ENCODE measurements at places on chromosomes 5 and 9.

GRCh38 chr9:15253197-15253596 is 53.8 kb downstream of the TTC39B start:
- DNase-seq: no peak

DNA sequence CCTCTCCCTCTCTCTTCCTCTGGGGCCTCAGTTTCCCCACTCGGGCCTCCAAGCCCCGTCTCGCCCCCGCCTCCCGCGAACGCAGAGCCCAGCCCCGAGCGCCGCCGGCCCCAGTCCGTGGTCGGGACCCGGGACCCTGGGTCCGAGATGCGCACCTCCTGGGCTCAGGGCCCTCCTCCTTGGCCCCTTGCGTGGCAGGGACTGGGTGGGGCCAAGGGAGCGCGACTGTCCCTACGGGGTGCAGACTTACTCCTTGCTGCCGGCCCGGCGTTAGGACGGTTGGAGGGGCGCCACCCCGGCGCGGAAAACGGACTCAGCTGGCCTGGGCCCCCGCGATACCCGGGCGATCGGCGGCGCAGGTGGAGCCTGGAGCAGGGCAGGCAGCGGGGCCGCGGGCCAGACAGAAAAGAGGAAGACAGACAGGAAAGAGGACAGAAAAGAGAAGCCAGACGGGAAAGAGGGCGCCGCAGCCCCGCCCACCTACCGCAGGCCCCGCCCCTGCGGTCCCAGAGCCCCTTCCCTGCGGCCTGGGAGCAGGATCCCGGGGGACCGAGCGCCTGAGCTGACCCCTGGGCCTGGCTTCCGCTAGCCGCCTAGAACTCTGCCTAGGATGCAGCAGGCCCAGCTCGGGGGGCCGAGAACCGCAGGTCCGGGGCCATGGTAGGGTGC is at the start of gene GBGT1:
GBGT1 (minus strand) TSS at position 411 of the 669 bp plus-strand sequence. CDS start 1,502 bp downstream, outside the sequence.
- peak; percentile 61 for DNase-seq

DNA sequence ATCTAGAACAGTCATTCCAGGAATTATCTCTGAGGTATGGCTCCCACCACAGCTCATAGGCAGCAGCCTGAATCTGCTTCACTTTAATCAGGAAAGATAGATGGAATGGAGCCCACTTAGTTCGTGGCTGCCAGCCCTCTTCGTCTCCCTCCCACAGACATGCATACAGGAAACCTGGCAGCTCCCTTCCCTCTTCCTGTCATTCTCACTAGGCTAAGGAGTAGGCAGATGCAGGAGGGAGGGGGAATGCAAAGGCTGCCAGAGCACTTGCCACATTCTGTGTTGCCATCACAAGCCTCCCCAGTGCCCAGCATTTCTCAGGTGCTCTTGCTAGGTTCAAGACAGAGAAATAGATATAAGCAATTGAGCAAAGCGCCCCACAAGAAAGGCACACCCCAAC is 378.9 kb downstream of the ELAVL2 start:
- DNase-seq: peak; percentile 38

DNA sequence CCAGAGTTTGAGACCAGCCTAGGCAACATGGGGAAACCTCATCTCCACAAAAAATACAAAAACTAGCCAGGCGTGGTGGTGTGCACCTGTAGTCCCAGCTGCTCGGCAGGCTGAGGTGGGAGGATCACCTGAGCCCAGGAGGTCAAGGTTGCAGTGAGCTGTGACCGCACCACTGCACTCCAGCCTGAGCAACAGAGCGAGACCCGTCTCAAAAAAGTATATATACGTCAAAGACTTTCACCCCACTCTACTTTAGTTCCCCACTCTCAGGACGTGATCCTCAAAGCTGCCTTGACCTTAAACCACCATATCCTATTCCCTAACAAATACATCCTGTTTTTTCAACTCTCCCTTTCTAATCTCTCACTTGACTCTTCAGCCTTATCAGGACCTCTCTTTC is 41.0 kb downstream of the PCDHGC5 start:
- DNase-seq: no peak

GRCh38 chr5:51468196-51468595 is 84.9 kb downstream of the ISL1 start:
- no peak for DNase-seq

DNA sequence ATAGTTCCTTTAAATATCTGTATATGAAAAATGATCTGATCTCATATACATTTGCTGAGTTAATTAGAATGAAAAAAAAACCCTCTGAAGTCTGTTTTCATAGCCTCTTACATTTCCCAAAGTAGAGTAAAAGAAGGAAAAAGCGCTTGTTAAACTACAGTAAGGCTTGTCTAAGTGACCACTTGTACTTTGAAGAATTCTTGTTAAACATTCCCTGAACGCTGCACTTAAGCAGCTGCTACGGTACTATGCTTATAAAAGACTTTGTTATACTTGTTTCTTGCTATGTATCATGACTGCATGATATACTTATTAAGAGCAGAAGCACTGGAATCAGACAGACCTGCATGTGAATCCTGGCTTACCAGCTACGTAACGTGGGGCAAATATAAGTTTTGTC is 81.7 kb upstream of the MTAP start:
- DNase-seq: no peak

DNA sequence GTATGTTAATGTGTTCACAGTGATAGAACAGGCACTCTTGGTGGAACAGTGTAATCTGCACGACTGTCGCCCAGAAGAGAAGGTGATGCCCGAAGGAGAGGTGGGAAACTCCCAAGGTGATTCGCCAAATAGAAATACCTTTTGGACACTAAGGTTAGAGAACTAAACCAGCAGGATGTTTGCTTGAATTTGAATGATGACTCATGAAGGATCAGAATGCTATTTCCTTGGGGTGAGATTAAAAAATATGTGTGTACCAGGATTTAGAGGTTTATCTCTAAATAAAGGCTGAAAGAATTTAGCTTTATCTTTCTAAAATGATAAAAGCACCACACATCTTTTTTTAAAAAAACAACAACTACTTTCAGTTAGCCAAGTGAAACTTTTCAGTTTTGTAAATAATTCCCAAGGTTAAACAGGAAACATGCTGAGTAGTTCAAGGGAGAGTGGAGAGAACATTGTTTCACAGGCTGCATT is 297.4 kb upstream of the TAS2R1 start:
- DNase-seq: no peak

- DNase-seq: no peak
Observed at GRCh38 chr9:14627513-14627912, 65.7 kb downstream of the ZDHHC21 start.

DNA sequence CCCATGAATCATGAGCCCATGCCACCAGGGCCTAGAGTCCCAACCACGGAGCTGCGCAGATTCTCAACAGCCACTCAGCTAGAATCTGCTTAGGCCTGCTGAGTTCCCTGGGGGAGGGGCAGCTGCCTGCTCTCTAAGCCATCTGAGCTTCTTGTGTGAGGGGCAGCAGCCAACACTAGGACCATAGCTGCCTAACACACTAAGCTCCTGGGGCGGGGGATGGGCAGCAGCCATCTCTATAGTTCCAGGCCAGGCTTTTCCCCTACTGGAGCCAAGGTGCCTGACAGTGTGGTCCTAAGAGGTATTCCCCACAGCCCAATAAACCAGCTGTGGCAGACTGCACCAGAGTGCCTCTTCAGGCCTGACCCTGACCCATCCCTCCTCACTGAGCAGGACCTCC is 255.9 kb upstream of the ACO1 start:
- DNase-seq: no peak

- no peak for DNase-seq
Observed at GRCh38 chr5:160835376-160835775, 16.6 kb downstream of the ATP10B start.

GRCh38 chr5:32679218-32679617 is 31.9 kb upstream of the NPR3 start:
- DNase-seq: no peak

GRCh38 chr5:165757791-165758190 is 2252.4 kb downstream of the MAT2B start:
- DNase-seq: no peak

DNA sequence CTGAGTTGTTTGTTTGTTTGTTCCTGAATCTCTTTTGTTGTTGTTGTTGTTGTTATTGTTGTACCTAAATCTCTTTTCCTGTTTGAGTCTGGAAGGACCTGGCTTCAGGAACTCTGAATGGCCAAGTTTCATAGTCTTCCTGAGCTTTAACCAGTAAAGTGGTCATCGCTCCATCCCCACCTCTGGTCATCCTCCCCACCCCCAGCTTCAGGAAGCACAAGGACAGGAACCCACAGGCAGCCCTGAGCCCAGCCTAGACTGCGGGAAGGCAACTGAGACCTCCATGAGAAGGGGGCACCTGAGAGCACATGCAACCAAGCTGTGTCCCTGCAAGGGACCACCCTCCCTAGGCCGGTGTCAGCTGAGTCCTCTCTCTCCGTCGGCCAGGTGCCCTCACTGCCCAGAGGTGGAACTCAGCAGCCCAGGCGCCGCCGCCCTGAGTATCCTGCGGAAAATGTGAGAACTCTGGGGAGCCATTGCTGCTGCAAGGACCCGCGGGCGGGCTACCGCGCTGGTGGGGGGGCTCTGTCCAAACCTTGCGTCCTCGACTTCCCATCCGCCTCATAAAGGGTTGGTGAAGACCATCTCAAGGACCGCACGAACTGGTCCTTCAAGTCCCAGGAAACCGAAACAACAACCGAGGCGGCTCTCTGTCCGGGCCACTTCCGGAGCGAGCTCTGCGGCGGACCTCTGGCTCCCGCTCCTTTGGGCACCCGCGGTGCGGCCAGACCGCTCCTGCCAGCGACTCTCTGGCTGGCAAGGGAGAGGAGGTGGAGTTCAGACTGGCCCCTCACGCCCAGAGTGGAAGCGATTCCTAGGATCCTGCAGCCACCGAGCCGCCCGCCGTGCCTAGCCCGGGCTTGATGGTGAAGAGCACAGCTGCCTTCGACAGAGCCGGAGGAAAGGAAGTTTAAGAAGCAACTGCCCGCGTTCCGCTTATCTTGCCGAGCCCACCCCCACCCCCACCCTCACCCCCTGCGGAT is 4.2 kb downstream of the BARX1 start:
- DNase-seq: no peak

- DNase-seq: no peak
Observed at GRCh38 chr5:168530621-168531150, 1.6 kb downstream of the FBLL1 start.

- peak; percentile 53 for DNase-seq
Observed at GRCh38 chr5:125199968-125200865, 453.8 kb upstream of the ZNF608 start.

DNA sequence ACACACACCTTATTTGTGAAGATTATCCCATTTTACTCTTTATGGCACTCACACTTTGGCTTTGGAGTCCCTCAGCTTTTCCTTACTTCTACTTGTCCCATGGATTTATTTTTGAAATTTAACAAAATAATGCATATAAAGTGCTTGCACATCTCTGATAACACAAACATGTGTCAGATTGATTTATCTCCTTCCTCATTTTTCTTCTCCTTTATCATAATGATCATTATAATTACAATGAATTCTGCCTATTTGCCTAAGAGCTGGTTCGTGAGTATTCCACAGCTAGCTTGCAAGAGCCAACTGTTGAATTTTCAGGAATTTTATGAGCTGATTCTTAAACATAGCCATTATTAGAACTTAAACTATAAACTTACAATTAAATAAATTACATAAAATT is 347.7 kb downstream of the CHSY3 start:
- no peak for DNase-seq

DNA sequence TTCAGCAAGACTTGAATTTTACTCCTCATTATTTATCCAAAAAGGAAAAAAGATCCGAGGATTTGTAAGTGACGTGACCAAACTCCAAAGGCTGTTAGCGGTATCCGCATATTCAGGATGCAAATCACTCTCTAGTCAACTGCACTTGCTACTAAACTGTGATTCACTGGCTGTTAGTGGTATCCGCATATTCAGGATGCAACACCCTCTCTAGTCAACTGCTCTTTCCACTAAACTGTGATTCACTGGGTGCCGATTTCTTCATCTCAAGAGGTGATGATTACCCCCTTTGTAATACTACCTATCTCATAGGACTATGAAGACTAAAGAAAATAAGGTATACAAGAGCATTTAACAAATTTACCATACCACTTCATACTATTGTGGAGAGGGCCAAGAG is 5.7 kb downstream of the MAPKAP1 start:
- DNase-seq: no peak

- peak; percentile 93 for DNase-seq
Observed at GRCh38 chr9:127785023-127785932, 556 bp upstream of the CDK9 start.

GRCh38 chr9:108854094-108854493 is 1.7 kb downstream of the ACTL7B start:
- no peak for DNase-seq

GRCh38 chr9:109133533-109133932 is 13.8 kb upstream of the TMEM245 start:
- no peak for DNase-seq

GRCh38 chr5:14319102-14319501 is 176.0 kb downstream of the TRIO start:
- DNase-seq: no peak

DNA sequence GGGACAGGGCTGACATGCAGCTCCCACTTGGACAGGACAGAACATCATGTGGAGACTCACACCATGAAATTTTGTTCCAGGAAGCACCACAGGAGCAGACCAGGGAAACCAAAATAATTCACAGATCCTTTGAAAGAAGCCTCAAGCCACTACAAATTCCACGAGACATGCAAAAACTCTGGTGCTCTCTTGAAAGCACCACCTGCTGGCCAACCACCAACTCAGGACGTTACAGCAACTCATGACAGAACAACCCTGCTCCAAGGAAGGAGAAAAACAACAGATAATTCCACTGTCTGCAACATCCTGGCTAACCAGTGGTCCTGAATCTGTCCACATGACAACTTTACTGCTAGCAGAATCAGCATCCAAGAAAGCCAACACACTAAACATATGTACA is 516.0 kb downstream of the SPATA31D1 start:
- no peak for DNase-seq

GRCh38 chr9:69499407-69499806 is 172.8 kb downstream of the APBA1 start:
- no peak for DNase-seq

DNA sequence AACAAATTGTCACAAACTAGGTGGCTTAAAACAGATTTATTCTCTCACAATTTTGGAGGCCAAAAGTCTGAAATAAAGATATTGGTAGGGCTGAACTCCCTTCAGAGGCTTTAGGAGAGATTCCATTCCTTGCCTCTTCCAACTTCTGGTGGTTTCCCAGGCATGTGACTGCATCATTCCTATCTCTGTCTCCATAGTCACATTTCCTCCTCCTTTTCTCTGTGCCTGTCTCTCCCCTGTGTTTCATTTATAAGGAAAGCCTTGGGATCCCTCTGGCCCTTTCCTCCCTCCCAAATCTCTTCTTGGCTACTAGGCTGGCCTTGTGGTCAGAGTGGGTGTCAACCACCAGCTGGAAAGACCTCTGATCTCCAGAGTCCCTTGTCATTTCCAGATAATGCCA is 78.2 kb downstream of the SNX18 start:
- no peak for DNase-seq

Measured in left hindlimb (tissue), 1 donor.